Peyer's patch (tissue), 4 donors: ENCODE measurements at places on chromosomes 2 and 18. TPM values are rescaled to one million over a fixed set of nuclear protein-coding genes. Genes with fewer than 3 reads are reported as not detected.

DNA sequence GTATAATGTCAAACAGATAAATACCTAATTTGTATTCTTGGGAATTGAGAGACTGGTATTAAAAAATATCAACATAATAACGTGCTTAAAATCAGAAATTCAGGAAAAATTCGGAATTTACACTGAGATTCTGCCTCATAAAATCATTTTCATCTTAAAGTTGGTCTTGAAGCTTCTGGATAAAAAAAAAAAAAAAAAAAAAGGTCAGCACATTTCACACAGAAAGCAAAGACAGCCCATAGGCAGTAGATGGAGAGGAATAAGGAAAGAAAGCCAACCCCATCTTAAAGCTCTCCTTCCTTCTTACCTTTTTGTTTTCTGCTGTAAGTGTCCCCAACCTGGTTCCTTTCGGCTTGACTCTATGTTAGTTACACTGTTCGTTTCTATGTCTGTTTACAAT is 41.5 kb upstream of the ALK start:
- H3K27ac ChIP-seq: no peak overlapping the region
- no peaks in the 10 kb centered on the region for H3K4me1 ChIP-seq
- no peak for DNase-seq
- H3K36me3 ChIP-seq: no peaks in the 10 kb centered on the region
- no peak overlapping the region for H3K4me3 ChIP-seq

The NT5DC4 gene
- total RNA-seq: not detected

DNA sequence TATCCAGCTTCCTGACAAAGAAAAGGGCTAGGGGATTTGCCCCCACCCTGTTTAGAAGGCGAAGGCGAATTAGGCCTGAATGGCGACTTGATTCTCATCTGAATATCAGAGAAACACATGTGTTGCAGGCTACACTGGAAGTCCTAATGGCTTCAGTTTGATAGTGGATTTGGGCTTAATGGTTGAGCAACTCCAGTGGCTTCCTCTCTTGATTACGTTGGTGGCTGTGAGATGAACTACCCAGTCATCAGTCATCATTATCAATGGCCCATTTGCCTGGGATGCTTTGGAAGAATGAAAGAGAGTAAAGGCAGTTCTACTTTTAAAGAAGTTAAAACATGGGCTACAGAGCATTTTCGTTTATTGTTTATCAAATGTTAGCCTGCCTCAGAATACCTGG is 60.9 kb upstream of the IL1R1 start:
- H3K4me1 ChIP-seq: no peaks in the 10 kb centered on the region
- no peaks in the 10 kb centered on the region for H3K27me3 ChIP-seq

DNA sequence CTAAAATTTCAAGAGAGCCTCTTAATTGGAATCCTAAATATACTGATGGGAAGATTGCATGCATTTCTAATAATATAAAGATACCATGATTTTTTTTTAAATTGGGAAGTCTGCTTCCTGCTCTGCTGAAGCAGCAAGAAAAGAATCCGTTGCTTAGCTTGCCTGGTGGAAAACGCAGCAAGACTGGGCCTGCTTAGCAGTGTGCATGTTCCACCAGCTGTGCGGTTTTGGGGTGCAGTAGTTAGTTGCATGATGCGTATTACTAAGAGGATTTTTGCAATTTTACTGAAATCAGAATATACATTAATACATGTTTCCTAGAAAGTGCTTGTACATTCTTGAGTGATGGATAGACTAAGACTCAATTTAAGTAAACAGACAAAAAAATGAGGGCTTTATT is 319.9 kb downstream of the CMPK2 start:
- no peaks in the 10 kb centered on the region for H3K4me1 ChIP-seq
- H3K27ac ChIP-seq: no peak overlapping the region
- H3K4me3 ChIP-seq: no peak overlapping the region
- no peaks in the 10 kb centered on the region for H3K27me3 ChIP-seq
- no peak for DNase-seq

GRCh38 chr2:236359426-236360045 is 95.3 kb upstream of the ASB18 start:
- H3K36me3 ChIP-seq: no peaks in the 10 kb centered on the region
- H3K4me1 ChIP-seq: no peaks in the 10 kb centered on the region
- H3K4me3 ChIP-seq: no peak overlapping the region
- no peaks in the 10 kb centered on the region for H3K27me3 ChIP-seq
- no peak for DNase-seq

The FEV gene
- 5.1 TPM for total RNA-seq

DNA sequence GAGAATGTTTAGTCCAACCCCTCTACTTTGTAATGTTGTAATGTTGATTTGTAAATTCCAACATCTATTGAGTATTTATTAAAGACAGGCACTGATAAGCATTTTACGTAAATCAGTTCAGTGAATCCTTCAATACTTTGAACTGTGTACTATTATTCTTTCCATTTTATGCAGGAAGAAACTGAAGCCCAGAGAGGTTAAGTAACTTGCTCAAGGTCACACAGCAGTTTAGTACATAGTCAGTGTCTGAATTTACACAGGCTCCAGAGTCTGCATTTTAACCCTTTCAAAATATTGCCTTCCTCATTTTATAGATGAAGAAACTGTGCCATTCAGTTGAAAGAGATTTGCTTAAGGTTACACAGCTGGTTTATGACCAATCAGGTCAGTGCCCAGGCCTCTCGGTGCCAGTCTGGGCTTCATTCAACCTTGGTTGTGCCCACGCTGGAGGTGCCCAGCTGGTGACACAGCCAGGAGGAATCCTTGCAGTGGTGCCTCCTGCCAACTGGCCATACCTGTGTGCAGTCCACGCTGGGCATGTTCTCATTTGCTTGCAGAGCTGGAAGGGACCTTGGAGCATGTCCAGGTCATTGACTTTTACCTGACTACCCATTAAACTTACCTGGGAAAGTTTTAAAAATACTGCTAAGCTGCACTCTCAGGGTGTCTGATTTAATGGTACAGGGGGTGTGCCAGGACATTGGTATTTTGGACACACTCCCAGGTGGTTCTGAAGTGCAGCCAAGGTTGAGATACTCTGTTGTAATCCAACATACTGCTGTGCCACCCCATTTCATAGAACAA is 74.3 kb upstream of the CYRIA start:
- H3K4me3 ChIP-seq: no peak overlapping the region
- DNase-seq: no peak
- H3K4me1 ChIP-seq: no peaks in the 10 kb centered on the region
- H3K36me3 ChIP-seq: no peaks in the 10 kb centered on the region

- no peaks in the 10 kb centered on the region for H3K27me3 ChIP-seq
- no peaks in the 10 kb centered on the region for H3K36me3 ChIP-seq
- no peak overlapping the region for H3K4me3 ChIP-seq
- H3K4me1 ChIP-seq: no peaks in the 10 kb centered on the region
- H3K27ac ChIP-seq: no peak overlapping the region
Measured at GRCh38 chr18:31143025-31143424, 19.6 kb downstream of the DSC1 start.

The PJVK gene
- 1.7 TPM for total RNA-seq

- no peak overlapping the region for H3K4me3 ChIP-seq
- H3K27ac ChIP-seq: no peak overlapping the region
- H3K4me1 ChIP-seq: no peaks in the 10 kb centered on the region
- H3K27me3 ChIP-seq: no peaks in the 10 kb centered on the region
- no peak for DNase-seq
- no peaks in the 10 kb centered on the region for H3K36me3 ChIP-seq
Measured at GRCh38 chr2:176851200-176851888, 361.2 kb upstream of the HNRNPA3 start.

DNA sequence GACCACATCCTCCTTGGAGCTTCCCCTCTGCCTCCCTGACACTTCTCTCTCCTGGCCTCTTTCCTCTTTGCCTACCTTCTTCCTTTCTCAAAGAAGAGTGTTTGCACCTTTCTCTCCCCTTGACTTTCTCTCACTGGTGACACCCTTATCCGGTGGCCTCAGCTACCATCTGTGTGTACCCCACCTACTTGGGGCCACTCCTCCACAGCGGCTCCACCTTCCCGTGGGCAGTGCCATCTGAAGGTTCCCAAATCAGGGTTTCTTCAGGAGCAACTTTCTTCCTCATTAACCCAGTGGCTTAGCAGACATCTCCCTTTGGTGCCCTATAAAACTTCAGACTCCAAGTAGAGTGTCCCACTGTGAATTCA is 5.3 kb upstream of the NCL start:
- H3K4me3 ChIP-seq: no peak overlapping the region
- peaks cover 7% of the 10 kb centered on the region for H3K4me1 ChIP-seq
- no peak overlapping the region for H3K27ac ChIP-seq
- no peaks in the 10 kb centered on the region for H3K36me3 ChIP-seq

DNA sequence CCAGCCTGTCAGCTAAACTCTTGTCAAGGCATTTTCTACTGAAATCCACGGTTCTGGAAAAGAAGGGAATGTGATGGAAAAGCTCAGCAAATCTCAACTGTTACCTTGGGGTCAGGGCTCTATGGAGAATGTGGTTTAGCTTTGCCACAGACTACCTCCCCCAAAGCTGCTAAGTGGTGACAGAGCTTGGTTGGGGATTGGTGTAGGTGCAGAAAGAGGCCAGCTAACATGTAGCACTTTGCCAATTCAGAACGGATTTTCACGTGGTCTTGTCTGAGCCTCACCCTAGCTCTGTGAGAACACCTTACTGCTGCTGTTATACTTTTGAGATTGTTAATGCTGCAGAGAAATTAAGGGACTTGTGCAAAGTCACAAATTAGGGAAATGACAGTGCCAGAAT is 331.1 kb downstream of the RND3 start:
- H3K4me1 ChIP-seq: no peaks in the 10 kb centered on the region
- H3K4me3 ChIP-seq: no peak overlapping the region
- H3K27ac ChIP-seq: no peak overlapping the region

DNA sequence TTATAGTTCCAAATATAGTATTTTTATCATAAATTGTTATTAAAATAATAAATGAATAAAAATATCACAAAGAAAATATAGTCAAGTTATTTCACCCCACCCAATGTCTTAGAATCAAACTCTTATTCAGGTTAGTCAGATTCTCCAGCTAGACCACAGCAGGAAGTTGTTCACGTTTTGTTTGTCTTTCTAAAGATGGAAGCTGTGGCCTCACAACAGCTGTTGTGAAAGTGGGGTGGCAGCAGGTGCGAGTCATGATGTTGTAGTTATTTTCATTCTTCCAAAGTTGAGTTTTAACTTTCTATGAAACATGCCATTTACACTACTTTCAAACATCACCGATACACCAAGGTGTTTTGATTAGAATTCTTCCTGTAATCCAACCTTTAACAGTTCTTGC is 272.9 kb downstream of the SLC8A1 start:
- H3K36me3 ChIP-seq: no peaks in the 10 kb centered on the region
- H3K4me1 ChIP-seq: no peaks in the 10 kb centered on the region
- H3K27ac ChIP-seq: no peak overlapping the region
- no peak for DNase-seq
- H3K27me3 ChIP-seq: no peaks in the 10 kb centered on the region

DNA sequence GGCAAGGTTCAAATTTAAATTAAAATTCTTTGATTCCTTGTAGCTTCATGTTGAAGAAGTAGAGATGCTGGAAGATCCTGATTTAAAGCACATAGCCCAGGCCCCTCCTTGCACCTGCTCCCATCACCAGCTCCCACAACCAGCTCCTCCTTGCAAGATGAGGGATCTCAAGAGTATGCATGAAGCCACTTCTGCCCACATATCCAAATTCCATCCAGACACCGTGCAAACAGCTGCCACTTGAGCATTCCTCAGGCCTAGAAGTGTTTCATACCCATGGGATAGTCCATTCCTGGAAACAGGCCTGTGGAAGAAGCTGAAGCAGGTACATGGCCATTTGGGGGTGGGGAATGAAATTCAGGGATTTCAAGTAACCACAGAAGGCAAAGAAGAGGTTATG is 32.4 kb upstream of the ITPRID2 start:
- H3K27me3 ChIP-seq: no peaks in the 10 kb centered on the region
- H3K27ac ChIP-seq: no peak overlapping the region
- no peaks in the 10 kb centered on the region for H3K36me3 ChIP-seq
- H3K4me1 ChIP-seq: no peaks in the 10 kb centered on the region
- DNase-seq: no peak

DNA sequence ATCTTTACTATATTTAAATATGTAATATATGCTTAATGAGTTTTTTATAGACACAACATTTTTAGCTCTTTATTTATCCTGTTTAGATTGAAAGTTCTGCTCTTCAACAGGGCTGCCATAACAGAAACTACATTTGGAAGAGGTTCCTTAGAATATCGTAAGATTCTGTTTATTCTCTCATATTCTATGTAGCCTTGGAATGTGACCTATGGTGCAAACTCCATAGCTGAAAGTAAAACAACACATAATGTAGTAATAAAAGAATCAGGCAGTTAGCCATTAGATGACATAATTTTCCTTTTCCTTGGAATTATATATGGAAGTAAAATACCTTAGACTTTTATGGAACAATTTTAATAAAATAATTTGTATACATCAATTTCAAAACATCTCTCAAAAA is 91.3 kb downstream of the ZNF804A start:
- H3K27ac ChIP-seq: no peak overlapping the region
- no peaks in the 10 kb centered on the region for H3K27me3 ChIP-seq
- no peaks in the 10 kb centered on the region for H3K36me3 ChIP-seq

DNA sequence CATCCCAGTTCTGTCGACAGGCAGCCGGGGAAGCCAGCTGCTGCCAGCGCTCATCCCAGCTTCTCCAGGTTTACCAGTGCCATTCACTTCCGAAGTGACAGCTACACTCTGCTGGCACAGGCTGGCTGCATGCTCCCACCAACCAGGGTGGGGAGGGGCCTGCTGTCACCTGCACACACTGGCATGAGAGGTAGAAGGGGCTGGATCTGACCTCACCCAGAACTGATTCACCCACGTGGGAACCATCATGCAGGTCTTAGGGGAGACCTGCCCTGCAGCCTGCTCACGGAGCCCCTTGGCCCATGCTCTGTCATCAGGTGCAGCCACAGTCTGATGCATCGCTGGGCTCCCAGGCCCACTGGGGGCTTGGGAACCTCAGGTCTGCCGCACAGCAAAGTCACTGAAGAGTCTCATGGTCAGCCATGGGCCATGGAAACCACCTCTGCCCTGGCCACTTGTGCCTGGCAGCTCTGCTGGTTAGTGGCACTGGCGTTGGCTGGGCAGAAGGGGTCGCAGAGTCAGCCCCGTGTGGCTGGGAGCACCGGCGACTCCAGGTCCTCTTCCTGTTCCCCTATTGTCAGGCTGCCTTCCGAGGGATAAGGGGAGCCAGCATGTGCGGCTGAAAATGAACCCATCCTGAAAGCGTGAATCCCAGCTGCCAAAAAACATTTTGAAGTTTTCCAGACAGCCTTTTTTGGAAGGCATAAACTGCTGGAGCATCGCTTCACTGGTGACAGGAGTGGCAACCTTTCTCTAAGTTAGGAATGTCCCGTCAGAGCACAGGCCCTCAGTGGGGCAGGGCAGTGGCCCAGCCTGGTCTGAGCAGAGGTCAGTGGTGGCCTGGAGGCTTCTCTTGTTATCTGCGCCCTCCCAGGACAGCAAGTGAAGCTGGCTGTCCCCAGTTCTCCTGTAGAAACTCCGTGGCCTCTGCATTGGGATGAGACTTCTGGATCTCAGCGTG is 157.8 kb downstream of the SEPTIN10 start:
- H3K27me3 ChIP-seq: no peaks in the 10 kb centered on the region
- no peak overlapping the region for H3K4me3 ChIP-seq
- H3K4me1 ChIP-seq: no peaks in the 10 kb centered on the region
- H3K27ac ChIP-seq: no peak overlapping the region
- peak; percentile 27 for DNase-seq

- H3K27me3 ChIP-seq: no peaks in the 10 kb centered on the region
- peak; percentile 86 for DNase-seq
- no peak within 1 kb of the TSS for H3K27ac ChIP-seq
- H3K36me3 ChIP-seq: peaks cover under 1% of the 10 kb centered on the region
- peak within 1 kb of the TSS; percentile 64 for H3K4me3 ChIP-seq
Measured at GRCh38 chr2:28810384-28811285, at the start of gene SPDYA. SPDYA (plus strand) TSS chr2:28810834; CDS start chr2:28816015, 5,181 bp downstream.
